ENCODE measurements at places on chromosomes 6 and 20. TPM values are rescaled to one million over a fixed set of nuclear protein-coding genes. Genes with fewer than 3 reads are reported as not detected.

Gene DST
- total RNA-seq = 99.8 TPM

Gene SNAP91
- 3.4 TPM for total RNA-seq

DNA sequence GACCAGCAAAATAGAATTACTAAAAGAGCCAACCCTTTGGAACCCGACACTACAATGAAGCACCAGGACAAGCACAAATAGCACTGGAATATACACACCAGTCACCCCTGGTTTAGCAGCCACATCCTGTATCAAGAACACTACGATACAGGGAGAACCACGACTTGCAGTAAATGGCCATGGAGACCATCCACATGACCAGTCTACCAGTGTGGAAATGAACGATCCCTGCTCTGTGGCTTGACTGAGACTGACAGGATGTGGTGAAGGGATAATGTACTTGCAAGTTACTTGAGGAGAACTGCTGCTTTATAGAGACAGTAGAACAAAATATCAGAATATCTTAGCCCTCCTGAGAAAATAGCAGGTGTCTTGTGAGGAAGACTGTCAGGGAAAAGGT, 169.6 kb downstream of the COL9A1 start:
- DNase-seq = no peak

- no peak for DNase-seq
Observed at GRCh38 chr20:50792708-50793574, 1.9 kb upstream of the BCAS4 start.

DNA sequence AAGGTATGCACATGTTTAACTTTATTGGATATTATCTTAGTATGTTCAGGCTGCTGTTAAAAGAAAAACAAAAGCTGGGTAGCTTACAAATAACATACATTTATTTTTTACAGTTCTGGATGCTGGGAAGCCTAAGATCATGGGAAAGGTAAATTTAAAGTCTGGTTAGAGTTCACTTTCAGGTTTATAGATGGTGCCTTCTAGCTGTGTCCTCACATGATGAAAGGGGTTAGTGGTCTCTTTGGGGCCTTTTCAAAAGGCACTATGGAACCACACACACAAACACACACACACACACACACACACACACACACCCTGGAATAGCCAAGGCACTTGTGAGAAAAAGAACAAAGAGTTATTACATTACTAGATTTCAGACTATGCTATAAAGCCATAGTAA, 805.8 kb upstream of the GJE1 start:
- no peak for DNase-seq
